Effector memory CD8-positive, alpha-beta T cell (primary cell): ENCODE measurements at places on chromosomes 6 and 20.
A peak's percentile ranks its signal among the peaks of the same experiment; 100 is the strongest.

GRCh38 chr6:75326557-75327258 is 42.1 kb upstream of the TMEM30A start:
- no peak for DNase-seq

GRCh38 chr6:154234019-154234772 is 122.4 kb downstream of the IPCEF1 start:
- no peak for DNase-seq

GRCh38 chr20:33732166-33732970 is 572 bp downstream of the ZNF341 start:
- DNase-seq, result no peak

- DNase-seq, result peak; percentile 39
Observed at GRCh38 chr20:561437-562231, 18.0 kb upstream of the CSNK2A1 start.

DNA sequence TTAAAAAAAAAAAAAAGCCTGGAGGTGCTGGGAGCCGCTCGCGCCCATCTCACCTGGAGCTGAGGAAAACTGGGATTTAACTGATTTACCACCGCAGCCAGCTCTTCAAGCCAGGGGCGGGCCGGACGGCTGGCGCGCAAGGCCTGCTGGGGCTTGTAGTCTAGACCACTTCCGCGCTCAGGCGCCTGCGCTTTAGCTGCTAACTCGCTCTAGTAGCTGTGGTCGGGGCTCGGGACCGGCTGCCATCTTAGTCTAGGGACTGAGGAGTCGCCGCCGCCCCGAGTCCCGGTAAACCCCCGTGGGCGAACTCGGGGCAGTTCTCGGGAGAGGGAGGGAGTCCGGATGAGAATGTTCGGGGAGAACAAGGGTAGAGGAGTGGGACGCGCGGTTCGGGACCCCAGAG is at the start of gene ITCH:
ITCH (plus strand) TSS at position 212 of the 403 bp plus-strand sequence. CDS start 30,539 bp downstream, outside the sequence.
- peak; percentile 86 for DNase-seq

- no peak for DNase-seq
Observed at GRCh38 chr6:107602321-107603005, 112.5 kb downstream of the SOBP start.

- DNase-seq, result no peak
Observed at GRCh38 chr6:12423832-12424231, 133.7 kb downstream of the EDN1 start.

DNA sequence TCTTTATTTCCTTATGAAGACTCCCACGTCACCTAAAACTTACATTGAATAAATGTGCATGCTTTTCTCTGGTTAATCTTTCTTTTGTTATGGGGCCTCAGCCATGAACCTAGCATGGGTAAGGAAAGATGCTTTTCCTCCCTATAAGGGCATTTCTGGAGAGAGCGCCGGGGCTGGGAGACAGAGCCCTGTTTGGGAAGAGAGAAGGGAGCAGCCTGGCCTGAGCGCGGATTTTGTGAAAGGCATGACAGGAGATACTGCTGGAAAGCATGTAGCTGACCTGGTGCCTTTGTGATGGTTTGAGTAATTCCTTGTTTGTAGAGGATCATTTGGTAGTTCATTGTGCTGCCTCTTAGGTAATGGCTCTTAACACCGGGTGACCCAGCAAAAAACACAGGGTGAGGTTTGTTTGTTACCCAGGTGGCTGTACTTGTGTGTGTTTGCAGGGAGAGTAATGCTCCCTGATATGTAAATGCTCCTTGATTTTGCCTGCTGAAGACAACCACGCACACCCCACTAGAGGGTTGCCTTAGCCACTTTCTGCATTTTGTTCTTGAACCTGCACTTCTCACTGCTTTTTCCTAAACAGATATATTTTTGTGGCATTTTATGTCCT is 59.2 kb downstream of the ANKRD6 start:
- DNase-seq, result no peak

DNA sequence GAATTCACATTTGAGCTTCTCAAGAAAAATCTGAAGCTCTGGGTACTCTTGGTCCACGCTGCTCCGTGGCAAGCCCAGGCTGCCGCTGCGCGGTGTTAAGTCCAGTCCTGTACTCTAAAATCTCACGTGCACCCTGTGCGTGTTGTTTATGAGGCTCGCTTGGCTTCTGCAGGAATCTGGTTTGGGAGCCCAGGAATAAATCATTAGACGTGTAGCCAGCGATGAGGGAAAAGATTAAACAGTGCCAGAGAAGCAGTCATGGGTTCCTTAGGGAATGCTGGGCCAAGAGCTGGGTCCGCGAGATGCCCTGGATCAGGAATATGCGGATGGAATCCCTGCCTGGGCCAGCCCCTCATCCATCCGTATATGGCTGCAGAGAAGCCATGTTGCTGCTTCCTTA is 87.3 kb downstream of the KCNB1 start:
- no peak for DNase-seq

GRCh38 chr6:135180542-135181332 is at the start of gene MYB:
TSS of gene MYB (plus strand) at chr6:135181308. CDS start at chr6:135181514, 206 bp downstream.
- DNase-seq, result peak; percentile 58

GRCh38 chr6:64293298-64293697 is 657.7 kb downstream of the PHF3 start:
- no peak for DNase-seq

DNA sequence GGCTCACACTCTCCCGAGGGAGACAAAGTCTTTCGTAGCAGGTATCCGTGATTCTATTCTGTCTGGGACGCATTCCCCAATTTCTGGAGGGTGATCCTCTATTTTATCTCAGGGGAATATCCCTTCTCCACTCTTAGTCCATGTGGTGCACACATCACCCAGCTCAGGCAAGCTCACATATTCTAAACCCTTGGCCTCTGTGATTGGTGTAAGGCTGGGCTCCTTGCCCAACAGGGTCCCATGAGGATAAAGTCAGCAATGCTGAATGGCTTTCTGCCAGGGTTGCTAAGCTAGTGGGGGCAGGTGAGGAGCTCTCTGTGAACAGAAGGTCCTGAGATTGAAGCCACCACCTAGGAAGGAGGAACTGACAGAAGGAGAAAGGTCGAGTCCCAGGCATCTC is 137.2 kb downstream of the CDH26 start:
- DNase-seq, result no peak

GRCh38 chr20:35582131-35582530 is 33.5 kb upstream of the SPAG4 start:
- DNase-seq, result no peak

DNA sequence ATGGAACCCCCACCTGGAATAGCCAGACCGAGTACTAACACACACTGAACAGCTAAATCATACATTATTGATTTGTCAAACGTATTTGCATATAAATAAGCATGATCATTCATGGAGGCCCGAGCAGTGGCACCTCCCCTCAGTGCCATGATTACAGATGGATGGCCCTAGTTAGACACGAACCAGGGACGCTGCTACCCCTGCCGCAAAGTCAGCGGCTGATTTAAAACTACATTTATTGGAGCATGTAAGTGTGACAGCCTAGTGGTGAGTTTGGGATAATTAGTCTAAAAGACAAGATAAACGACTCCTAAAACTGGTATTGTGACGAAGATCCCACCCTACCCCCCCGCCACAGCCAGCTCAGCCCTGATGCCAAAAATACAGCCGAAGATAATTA is 159.1 kb upstream of the MAFB start:
- DNase-seq, result no peak

GRCh38 chr6:148888856-148889255 is 142.0 kb downstream of the UST start:
- no peak for DNase-seq

GRCh38 chr6:17439243-17439993 is 46.0 kb downstream of the CAP2 start:
- DNase-seq, result no peak

GRCh38 chr6:117469356-117469755 is 13.1 kb upstream of the DCBLD1 start:
- DNase-seq, result peak; percentile 3

GRCh38 chr6:34362909-34363680 is 29.4 kb downstream of the NUDT3 start:
- no peak for DNase-seq

DNA sequence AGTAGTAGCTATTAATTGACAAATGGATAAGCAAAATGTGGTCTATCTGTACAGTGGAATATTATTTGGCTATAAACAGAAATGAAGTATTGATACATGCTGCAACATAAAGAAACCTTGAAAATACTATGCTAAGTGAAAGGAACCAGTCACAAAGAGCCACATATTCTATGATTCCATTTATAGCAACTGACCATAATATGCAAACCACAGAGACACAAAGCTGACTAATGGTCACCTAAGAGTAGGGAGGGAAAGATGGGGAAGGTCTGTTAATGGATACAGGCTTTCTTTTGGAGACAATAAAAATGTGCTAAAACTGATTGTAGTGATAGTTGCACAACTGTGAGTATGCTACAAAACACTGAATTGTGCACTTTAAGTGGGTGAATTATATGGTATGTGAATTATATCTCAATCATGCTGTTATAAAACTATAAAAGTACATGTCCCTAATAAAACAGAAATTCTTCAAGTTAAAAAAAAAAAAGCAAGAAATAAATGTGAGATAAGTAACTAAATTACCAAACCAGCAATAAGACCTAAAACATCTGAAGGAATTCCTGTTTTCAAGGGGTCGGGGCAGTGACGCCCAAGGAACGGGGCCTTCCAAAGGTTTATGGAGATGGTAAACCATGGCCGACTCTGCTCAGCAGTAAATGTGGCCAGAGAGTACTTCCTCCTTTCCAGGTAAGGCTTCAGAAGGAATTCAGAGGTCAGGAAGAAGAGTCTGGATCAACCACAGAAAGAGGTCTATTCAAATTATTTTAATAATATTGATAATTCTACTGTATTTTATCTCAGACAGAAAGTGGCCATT is 75.4 kb downstream of the ARHGAP18 start:
- DNase-seq, result no peak

DNA sequence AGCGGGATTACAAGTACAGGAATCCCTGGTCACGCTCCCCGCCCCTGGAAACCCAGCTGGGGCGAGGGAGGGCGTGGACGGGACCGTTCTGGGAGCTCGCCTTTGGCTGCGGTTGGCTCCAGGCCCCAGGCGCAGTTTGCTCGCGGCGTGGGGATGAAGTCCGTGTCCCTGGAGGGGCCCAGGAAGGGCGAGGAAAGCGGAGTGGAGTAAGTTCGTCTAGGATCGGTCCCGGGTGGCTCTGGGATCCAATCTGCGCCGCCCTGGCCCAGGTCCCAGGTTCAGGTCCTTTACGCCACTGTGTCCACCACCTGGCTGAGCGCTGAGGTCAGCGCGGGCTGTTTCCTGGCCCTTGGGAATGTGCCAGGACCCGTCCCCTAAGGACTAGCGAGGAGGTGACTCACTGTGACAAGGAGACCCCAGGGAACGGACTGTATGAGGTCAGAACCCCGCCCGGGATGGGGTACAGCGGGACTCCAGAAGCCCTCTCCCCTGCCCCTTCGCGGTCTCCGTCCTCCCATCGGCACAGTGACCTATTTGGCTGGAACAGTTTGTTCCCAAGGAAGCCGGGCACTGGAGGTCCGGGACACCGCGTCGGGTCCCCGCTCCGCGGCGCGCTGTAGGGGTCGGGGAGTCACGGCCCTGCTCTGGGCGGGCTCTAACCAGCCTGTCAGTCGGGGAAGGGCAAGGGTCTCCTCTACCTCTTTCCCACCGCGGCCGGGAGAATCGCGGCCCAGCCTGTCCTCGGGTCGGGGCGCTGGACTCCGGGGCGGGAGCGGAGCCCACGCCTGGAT is 724 bp downstream of the CDKN1A start:
- peak; percentile 18 for DNase-seq

GRCh38 chr20:58700823-58701222 is 8.2 kb downstream of the NPEPL1 start:
- DNase-seq, result no peak

GRCh38 chr6:9233686-9234085 is 798.3 kb upstream of the SLC35B3 start:
- DNase-seq, result no peak

DNA sequence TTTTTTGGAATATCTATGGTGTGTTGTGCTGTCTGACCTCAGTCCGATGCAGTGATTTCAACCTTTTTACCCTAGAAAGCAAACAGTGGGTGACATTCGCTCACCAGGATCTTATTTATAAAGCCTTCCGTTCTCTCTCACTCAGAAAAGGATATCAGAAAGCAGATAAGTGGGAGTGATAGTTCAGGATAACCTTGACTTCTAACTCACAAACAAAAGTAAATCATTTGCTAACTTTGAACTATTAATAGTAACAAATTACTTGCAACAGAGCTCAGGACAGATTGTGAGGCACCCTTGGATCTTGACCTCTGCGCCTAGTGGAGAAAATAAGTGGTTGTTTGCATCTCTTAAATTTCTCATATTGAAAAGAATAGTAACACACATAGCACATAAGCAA is 637.1 kb upstream of the CITED2 start:
- DNase-seq, result no peak

GRCh38 chr6:5416250-5416649 is 154.9 kb downstream of the FARS2 start:
- no peak for DNase-seq

GRCh38 chr20:57985278-57985677 is 243.2 kb downstream of the ANKRD60 start:
- DNase-seq, result no peak

- no peak for DNase-seq
Observed at GRCh38 chr20:2978519-2978918, 64.9 kb upstream of the GNRH2 start.

DNA sequence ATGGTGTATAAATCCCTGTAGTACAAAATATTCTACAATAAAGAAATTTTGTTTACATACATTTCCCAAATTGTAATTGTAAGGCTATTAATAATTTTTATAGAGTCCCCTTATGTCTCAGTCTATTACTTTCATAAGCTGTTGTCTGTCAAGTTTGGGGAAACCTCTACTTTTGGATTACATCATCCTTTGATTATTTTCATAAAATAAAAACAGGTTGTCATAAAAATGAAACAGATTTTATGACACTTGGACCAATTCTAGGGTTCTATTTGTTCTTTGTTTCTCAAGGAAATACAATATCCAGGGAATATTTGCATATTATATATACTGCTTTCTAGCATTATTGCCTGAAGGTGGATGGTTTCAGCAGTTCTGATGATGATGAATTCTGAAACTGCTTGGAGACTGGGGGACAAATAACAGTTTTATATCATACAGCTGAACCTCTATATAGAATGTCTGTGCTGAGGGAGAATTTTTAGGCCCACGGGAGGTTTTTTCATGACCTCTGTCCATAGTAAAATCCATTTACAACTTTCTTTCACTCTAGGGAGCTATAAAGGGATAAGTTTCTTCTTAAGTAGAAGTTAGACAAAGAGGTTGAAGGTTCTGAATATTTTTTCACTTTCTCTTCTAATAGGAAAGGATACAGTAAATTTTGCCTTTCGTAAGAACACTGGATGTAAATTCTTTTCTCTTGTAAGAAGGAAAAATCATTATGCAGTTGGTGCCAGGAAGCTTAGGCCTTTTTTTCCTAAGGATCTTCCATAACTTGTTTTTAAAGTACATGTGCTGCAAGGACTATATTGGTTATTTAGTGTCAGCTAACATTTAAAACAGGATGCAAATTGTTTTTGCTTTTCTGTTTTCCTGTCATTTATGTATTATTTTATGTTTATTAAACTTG is 58.0 kb downstream of the CD2AP start:
- no peak for DNase-seq

DNA sequence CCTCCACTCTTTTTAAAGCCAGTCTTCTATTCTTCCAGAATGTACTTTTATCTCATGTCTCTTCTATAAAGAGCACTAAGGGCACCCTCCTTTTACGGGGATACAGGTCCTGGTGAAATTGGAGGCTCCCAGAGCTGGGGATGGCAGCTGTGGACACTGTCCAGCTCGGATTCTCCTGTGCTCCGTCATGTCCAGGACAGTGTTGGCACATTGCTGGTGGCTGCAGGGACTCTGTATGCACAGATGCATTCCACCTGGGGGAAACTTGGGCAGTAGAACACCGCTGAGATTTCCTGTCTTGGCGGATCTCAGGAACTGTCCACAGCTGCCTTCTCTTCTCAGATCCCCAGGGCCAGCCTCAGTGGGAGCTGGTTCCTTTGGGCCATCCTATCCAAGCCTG is 56.6 kb upstream of the CLDN20 start:
- DNase-seq, result no peak

- no peak for DNase-seq
Observed at GRCh38 chr6:155587817-155588216, 132.2 kb upstream of the NOX3 start.
